ENCODE measurements at places on chromosomes 7 and 10.

DNA sequence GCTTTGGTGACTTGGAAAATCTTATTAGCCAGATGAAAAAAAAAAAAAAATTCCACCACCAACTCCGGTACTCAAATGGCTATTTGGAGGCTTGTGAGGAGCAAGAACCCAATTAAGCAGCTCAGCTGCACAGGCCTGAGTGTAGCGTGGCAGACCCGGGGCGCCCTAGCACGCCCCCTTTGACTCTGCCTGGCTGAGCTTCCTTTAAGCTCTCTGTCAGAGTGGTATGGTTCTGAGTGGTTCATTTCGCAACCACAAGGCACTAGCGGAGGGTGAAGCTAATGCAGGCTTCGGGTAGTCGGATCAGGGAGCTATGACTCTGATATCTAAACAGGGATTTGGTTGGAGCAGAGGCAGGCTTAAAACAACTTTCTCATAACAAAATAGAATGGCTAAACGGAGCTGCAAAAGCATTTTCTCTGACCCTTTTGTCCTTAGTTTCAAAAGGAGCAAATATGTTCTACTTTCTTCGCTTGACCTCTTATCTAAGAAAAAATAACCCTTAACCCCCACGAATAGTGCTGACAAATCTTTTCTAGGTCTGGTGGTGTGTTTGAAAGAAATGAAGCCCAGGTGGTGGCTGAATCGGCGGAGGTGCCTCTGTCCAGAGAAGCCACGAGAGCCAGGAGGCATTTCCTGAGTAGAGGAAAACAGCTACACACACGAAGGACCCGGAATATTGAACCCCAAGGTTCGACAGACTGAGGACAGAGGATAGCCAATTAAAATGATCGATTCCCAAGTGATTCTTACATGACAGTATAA lies 285.4 kb upstream of the GLI3 start:
- no peak for DNase-seq

- DNase-seq: no peak
Measured at GRCh38 chr7:138025215-138026186, 23.6 kb upstream of the CREB3L2 start.

DNA sequence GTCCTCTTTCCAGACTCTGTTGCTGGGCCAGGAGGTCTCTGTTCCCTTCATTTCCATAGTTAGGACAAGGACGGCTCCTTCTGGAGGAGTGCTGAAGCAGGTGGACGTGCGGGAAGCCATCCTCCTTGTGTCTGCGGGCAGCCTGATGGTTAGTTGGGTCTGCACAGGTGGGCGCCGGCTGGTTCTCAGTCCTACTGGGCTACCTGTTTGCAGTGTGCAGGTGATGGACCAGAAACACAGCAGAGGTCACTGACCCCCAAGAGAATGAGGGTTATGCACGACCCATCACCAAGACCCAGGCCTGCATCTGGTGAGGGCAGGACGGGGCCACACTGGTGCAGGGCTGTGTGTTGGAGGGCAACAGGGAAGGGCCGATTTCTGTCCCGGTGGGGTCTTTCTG lies 7.8 kb downstream of the RARRES2 start:
- no peak for DNase-seq

DNA sequence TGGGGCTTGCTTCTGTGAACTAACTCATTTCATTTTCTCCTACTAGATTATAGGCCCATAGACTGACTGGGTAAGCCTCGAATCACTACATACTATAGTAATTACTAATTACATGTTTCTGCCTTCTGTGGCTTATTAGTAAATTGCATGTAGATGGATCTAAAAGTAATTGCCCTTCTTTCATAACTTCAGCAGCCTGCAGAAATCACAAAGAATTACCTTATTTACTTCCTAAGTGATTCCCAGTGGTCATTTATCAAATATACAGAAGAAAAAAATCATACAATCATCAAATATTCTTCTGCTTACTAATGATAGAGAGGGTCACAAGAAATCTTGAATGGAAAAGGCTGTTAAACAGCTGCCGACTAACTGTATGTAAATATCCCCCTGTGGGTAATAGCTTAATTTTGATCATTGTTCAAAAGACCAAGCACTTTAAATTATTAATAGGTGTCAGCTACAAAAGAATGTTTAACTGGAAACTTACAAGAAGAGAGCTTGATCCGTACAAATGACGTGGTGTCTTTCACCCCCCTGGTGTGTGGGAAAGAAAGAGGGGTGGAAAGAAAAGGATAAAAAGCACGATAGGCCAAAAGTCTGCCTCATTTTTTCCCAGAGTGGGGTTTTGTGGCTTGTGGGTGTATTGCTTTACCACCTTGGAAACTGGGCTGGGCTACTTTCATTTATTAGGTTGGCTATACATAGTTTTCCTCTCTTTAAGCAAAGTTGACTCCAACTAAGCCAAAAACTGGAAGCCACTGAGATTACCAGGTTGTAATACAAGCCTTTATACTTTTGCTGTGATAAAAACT lies 361.8 kb upstream of the ZMIZ1 start:
- no peak for DNase-seq

GRCh38 chr7:42720991-42721796 lies 190.7 kb downstream of the C7orf25 start:
- DNase-seq: no peak

- no peak for DNase-seq
Measured at GRCh38 chr10:69802424-69803161, 887 bp downstream of the COL13A1 start.

DNA sequence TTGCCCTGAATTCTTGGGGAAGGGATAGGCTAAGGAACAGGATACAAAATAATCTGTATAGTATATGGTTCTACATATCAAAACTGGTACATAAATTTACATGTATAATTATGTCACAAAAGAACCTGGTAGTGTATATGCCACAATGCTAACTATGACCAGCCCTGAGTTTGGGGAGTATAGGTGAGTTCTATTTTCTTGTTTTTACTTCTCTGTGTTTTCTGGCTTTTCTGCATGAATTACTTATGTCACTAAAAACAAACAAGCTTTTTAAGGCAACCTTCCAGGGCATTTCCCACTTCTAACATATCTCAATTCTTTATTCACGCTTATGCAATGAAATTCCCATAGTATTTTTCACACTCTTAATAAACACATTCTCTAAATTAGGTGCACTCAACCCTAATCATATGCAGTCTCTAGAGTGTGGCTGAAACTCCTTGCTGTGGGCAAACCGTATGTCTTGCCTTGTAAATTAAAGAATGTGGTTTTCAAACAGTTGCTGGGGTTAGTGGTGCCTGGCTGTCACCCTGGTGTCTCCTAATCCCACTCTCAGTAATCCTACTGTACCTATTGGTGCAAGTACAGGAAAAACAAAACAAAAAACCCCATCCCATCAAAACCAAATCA lies 14.0 kb upstream of the INSIG1 start:
- DNase-seq: no peak

GRCh38 chr7:126449611-126450268 lies 803.0 kb downstream of the GRM8 start:
- DNase-seq: no peak

DNA sequence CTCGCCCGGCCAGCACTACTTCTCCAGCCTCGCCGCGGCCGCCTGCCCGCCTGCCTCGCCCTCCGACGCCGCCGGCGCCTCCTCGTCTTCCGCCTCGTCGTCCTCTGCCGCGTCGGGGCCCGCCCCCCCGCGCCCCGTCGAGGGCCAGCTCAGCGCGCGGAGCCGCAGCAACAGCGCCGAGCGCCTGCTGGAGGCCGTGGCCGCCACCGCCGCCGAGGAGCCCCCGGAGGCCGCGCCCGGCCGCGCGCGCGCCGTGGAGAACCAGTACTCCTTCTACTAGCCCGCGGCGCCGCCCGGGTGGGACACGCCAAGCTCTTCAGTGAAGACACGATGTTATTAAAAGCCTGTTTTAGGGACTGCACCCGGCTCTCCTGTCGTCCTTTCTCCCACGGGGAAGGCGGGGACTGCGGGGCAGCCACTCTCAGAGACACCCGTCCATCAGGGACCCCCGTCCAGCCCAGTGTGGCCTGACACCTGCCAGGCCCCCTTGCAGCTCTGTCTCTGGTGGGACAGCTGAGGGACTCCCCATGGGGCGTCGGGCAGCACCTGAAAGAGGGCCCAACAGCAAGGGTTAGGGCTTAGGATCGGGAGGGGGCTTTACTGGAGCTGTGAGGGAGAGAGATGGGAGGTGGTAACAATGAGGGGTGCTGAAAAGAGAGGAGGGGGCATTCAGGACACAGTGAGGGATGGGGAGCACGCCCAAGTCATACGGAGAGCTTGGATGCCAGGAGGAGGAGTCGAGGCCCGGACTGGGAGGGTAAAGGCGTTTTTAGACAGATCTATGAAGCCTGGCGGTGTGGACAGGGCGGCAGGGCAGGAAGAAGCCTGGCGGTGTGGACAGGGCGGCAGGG lies 34.7 kb downstream of the SPDYE6 start:
- DNase-seq: no peak

DNA sequence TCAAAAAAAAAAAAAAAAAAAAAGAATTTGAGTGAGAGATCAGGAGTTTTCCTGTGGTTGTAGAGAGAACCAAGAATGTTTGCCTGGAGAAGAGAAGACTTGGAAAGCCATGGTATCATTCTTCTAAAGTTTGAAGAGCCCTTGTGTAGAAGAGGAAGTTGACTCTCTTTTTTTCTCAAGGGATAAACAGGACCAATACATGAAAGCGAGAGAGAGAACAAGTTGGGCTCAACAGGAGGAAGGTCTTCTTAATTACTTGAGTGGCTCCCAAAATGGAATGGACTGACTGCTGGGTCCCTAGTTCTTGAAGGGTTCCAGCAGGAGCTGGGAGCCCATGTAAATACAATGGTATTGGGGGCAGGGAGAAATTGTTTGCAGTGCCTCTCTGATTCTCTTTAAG lies 173.3 kb upstream of the ADO start:
- DNase-seq: no peak

DNA sequence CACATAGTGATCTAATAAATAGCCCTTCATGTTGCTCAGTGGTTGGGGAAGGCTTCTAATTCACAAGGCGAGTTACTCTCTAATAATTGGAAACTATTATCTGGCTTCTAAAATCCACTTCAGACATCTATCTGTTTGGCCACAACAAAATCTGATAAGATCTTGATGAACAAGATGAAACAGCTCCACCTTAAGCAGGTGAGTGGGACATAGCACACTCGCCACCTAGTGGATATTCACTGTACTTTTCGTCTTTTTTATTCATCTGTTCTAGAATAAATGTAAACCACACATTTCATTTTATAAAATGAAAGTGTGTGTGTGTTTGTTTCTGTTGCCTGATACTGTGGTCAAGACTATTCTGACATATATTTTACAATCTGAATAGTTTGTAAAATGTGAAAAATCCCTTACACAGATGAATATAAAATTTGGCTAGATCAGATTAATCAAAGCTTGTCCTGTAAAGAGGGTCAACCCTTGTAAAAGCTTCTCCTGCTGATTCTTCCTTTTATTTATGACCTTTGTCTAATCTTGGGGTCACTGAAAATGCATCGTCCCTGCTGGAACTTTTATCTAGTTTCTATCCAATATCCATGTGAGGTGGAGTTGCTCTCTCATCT lies 26.5 kb upstream of the CNTNAP2 start:
- DNase-seq: no peak

- DNase-seq: no peak
Measured at GRCh38 chr7:132077971-132078685, 498.1 kb downstream of the PLXNA4 start.
